ENCODE measurements at places on chromosomes 1 and 21. TPM values are rescaled to one million over a fixed set of nuclear protein-coding genes. Genes with fewer than 3 reads are reported as not detected.

DNA sequence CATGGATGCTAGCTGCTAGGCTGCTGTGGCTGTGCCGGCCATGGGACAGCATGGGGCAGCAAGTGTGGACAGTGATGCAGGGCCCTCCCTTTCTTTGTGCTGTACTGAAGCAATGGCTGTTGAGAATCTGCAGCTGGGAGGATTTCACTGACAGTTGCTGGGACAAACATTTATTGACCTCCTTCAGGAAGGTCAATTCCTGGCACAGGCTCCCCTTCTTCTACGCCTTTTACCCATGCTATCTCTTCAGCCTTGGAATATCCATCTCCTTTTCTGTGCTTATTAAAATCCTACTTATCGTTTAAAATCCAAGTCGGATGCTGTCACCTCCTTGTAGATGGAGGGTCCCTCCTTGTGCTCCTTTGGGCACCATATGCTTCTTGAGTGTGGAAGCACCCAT, 213.1 kb upstream of the USP24 start:
- no peak for DNase-seq

The SLAMF9 gene
- polyA plus RNA-seq, result not detected

GRCh38 chr1:217315346-217315745, 315.5 kb downstream of the GPATCH2 start:
- DNase-seq, result no peak

GRCh38 chr1:200079232-200079940, 51.9 kb downstream of the NR5A2 start:
- DNase-seq, result no peak

GRCh38 chr1:200029822-200030152, 2.3 kb downstream of the NR5A2 start:
- DNase-seq, result no peak

The OXCT2 gene
- polyA plus RNA-seq, result 0.08 TPM

The RIMKLA gene
- polyA plus RNA-seq, result 0.54 TPM
